Activated CD8-positive, alpha-beta memory T cell treated with anti-CD3 and anti-CD28 coated beads for 48 hours (primary cell): ENCODE measurements at places on chromosomes 2 and 18.

DNA sequence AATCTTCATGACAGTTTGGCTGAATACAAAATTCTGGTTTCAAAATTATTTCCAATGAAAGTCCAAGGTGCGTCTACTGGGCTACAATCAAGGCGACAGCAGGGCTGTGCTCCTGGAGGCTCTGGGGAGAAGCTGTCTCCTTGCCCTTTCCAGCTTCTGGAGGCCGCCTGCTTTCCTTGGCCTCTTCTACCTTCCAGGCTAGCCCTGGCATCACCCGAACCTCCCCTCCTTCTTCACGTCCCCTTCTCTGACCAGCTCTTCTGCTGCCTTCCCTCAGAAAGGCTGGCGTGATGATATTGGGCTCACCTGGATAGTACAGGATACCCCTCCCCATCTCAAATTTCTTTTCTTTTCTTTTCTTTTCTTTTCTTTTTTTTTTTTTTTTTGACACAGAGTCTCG, 115.5 kb downstream of the KCNF1 start:
- DNase-seq: no peak

DNA sequence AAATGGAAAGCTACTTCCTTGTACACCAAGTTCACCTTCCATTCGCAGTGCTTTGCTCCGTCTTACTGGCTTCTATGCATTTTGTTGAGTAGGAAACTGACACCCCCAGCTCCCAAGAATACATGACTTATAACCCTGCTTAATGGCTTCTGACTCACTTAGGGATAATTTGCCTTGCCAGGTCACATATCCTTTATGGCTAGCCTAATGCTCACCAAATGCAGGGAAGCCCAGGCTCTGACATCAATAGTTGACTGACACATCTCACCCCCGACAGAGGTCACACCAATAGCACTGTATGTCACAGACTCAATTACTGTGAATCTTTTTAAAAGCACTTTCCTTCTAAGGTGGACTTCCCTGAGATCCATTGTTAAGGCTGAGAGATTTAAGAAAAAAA, 147.2 kb downstream of the DTNA start:
- DNase-seq: no peak

DNA sequence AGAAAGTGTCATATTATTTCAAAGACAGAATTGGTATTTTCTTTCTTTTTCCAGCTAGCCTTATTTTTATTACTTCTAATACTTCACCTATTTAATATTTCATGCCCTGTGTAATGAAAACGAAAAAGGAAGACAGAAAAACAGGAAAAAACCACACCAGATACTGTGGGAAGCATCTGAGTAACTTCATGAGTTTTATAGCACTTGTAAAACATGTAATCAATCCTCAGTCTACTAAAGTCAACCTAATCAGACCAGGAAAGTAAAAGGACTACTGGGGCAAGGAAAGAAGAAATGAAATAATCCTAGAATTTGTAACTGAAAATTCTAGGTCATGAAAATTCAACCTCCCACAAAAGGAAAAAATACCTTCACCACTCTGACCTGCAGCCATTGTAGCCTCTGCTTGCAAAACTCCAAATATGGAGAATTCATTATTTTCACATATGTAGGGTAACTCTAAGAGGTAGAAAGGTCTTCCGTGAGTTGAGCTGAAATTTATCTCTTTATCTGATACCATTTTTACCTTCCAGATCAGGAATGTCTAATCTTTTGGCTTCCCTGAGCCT, 34.7 kb upstream of the STRN start:
- no peak for DNase-seq

- no peak for DNase-seq
These were observed 25.4 kb downstream of the CENPA start for GRCh38 chr2:26811261-26811660.

- DNase-seq: no peak
These were observed 369.4 kb upstream of the CYRIA start for GRCh38 chr2:17035010-17035409.

- no peak for DNase-seq
These were observed 1572.8 kb upstream of the PIK3C3 start for GRCh38 chr18:40382197-40382596.

DNA sequence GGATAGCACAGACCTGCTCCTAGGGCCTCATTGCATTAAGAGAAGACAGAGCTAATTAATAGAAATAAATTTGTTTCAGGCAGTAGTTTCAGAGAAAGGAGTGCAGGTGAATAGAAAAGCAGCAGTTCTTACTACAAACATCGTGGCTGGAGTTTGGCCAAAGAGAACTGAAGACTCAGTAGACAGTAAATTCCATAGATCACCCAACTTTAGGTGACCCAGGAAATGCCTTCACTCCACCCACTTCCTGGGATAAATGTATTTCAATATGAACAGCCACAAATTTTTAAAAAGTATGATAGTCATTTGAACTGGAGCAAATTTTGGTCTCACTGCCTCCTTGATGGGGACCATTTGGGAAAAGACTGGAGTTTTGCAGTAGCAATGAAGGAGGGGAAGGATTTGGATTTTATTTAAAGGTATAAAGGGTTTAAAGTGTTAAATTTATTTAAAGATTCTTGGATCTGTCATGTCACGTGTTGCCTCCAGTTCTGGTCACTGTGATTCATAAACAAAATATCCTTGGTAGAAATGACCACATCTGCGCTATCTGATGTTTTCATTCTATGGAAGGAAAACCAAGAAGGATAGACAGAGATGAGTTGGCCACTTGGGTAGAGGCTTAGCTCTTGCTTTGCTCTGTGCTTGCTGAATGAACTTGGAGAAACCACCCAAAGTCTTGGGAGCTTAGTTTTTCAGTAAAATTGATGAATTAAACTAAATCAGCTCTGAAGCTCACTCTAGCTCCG, 390.2 kb downstream of the THSD7B start:
- no peak for DNase-seq

GRCh38 chr2:27572439-27572838, 10.4 kb upstream of the ZNF512 start:
- no peak for DNase-seq

- DNase-seq: no peak
These were observed 163.5 kb downstream of the ZEB2 start for GRCh38 chr2:144356402-144356801.

- DNase-seq: no peak
These were observed 118.7 kb upstream of the MSTN start for GRCh38 chr2:190181123-190181669.

DNA sequence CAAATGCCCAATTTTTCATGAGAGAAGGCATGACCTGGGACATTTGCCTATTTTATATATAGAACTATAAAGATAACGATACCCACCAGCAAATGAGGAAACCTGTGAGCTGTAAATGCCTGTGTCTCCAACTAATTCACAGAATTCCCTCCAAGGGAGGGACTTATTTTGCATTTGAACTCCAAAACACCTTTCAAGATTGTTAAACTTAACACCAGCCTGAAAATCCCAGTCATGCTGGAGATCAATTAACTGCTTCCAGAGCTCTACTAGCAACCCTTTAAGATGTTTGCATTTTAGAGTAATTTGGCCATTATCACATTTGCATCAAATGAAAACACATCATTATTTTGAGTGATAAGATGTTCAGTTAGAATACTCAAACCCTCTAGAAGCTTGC, 68.1 kb upstream of the KLHL14 start:
- no peak for DNase-seq

DNA sequence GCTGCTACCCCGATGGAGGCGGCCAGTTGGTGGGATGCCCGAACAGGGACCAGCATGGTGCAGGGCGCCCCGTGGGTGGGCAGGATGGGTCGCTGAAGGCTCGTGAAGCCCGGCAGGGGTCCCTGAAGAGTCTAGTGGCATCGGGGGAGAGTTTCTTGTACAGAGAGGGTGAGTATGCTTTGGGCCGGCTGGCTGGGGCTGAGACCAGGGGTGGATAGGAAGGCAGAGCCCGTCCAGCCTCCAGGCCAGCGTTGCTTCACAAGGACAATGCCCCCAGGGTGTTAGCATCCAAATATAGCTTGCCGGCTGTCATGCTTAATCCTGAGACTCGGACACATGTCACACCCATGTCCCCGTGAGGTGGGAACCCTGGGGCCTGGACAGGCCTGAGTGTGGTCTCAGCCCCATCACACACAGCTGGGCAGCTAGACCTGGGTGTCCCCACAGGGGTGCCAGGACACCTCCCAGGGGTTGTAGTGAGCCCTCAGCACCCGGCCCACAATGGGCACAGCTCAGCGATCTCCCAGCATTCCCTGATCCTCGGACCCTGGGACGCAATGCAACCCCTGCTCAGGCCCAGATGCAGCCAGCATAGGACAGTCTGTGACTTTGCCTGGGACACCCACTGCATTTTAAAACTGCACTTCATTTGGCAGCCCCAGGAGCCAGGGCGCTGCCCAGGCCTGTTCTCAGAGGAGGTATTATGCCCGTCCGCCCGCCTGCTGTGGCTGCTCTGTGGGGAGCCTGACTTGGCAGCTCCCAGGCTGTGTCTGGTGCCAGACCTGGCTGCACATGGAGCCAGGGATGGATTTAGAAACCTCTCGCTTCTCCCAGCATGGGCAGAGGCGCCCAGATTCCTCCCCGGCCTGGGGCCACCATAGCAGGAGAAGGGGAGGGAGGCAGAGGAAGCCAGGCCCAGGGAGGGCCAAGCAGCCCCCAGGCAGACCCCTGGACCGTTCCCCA, 36.4 kb downstream of the RAMP1 start:
- no peak for DNase-seq

DNA sequence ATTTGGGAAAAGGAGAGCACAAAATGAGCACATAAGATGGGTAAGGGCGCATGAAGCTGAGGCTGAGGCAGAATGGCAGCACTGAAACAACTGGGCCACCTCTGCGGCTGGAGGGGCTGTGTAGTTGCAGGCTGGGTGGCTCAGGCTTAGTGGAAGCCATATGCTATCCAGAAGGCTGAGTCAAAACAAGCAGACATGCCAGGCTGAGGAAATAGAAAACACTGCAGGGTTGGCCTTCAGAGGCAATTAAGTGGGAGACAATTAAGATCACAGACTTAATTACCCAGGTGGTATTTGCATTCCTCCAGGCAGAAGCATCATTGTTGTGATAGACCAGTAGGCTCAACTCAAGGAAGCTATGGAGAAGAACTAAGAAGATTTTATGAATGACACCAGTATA, 11.4 kb upstream of the XPO1 start:
- no peak for DNase-seq

DNA sequence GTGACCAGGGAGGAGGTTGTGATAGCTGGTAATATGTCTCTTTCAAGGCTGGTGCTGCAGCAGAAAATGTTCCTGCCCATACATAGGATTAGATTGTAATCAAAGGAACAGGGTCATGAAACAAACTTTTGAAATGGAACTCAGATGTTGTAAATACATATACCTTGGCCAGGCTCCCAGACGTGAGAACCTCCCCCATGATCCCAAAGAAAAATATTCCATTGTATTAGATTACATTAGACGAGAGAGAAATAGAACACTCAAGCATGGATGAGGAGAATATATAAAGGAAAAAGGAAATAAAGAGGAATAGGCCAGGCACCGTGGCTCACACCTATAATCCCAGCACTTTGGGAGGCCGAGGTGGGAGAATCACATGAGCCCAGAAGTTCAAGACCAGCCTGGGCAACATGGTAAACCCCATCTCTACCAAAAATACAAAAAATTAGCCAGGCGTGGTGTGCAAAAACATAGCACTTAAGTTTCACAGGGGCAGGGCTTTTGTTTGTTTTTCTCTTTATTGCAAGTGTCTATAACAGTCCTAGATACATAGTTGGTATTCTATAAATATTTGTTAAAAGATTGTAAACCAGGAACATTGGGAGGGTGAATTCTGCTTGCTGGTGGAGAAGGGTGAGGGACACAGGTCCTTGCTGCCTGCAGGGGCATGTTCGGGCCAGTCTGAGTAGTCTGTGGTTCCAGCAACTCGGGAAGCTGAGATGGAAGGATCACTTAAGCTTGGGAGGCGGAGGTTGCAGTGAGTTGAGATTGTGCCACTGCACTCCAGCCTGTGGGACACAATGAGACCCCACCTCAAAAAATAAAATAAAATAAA, 52.8 kb downstream of the RPL37A start:
- DNase-seq: no peak

- no peak for DNase-seq
These were observed 21.1 kb downstream of the VWA3B start for GRCh38 chr2:98108110-98108509.

- no peak for DNase-seq
These were observed 304.7 kb downstream of the PTPRM start for GRCh38 chr18:7871560-7872456.

GRCh38 chr2:44942304-44943030, 965 bp downstream of the SIX3 start:
- no peak for DNase-seq

GRCh38 chr2:184419744-184420143, 178.6 kb upstream of the ZNF804A start:
- no peak for DNase-seq

- DNase-seq: no peak
These were observed 22.2 kb upstream of the ITSN2 start for GRCh38 chr2:24382363-24383073.

DNA sequence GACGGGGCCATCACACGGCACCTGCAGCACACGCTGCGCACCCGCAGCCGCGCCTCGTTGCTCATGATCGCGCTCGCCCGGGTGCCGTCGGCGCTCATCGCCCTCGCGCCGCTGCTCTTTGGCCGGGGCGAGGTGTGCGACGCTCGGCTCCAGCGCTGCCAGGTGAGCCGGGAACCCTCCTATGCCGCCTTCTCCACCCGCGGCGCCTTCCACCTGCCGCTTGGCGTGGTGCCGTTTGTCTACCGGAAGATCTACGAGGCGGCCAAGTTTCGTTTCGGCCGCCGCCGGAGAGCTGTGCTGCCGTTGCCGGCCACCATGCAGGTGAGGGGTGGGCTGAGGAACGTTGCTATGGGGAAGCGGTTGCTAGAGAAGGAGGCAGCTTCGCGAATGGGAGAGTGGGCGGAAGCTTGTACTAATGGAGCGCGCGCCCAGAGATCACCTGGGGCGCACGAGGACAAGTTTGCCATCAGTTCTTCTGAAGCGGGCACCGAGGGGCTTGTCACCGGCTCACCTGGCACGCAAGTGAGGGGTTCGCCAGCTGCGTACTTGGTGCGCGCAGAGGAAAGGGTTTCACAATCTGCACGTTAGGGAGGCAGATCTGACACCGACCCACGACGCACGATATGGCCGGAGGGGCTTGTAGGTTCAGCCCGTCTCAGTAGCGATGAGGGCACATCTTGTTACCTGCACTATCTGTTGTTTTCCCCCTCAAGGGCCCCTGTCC, 45.6 kb downstream of the DDX18 start:
- no peak for DNase-seq

DNA sequence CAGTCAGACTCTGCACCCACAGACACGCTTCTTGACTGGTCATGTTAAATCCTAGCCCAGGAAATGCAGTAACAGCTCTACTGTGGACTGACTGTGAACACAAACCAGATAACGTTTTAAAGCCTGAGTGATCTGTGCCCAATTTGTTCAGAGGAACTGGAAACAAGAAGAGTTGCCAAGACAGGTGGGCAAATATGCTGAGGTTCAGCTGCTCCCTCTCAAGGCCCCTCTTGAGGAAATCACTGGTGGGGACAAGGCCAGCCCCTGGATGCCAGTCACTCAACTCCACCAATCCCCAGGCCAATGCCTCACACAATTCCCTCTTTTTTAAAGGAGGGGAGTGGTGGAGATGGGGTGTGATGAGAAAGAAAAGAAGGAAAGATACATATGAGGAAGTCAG, 261.2 kb downstream of the ALK start:
- DNase-seq: no peak

- no peak for DNase-seq
These were observed 6.2 kb downstream of the HES6 start for GRCh38 chr2:238233625-238234024.

GRCh38 chr2:240926516-240927389, 20.6 kb downstream of the CROCC2 start:
- DNase-seq: no peak
